Lung microvascular endothelial cell (primary cell): ENCODE measurements at places on chromosomes 3 and 15.

- no peak for DNase-seq
Observed at GRCh38 chr3:81300324-81300927, 461.0 kb downstream of the GBE1 start.

DNA sequence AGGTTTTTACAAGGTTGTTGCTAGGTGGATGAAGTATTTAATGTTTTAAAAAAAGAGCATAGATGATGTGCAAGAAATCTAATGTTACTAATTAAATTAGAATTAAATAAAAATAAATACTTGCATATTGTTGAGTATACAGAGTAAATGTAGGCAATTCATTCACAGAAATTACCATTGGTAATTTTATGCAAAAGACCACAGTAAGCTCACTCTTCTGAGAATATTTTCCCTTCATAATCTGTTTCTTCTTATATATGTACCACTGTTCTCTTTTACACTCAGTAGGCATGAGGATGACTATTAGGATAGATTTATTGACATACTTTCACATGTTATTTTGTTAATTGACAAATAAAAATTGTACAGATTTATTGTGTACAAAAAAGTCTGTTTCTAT lies 681.2 kb upstream of the NECTIN3 start:
- no peak for DNase-seq

GRCh38 chr3:12545473-12545791 lies at the start of gene MKRN2OS:
Gene MKRN2OS (minus strand): TSS chr3:12545499. CDS start chr3:12545464, 35 bp downstream.
- DNase-seq: no peak

DNA sequence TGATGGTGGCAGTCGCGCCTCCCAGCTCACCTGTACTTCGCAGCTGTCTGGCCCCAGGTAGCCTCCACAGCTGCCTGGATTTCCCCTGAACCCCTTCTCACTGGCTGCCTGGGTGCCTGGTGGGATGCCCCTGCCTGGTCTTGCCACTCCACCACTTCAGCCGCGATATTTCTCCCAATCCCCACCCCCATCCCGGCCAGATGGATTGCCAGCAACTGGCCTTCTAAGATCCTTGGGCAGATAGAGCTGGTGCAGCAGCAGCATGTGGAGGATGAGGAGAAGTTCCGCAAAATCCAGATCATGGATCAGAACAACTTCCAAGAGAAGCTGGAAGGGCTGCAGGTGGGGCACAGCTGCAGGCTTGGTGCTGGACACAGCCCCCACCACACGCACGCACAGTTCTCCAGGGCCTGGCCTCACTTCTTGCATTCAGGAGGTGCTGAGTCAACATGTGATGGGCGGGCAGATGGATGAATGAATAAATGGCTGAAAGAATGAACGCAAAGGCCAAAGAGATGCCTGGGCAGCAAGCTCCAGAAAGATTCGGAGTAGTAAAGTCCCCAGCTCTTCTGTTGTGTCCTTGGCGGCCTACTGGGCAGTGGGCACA lies 35.7 kb downstream of the DNAH1 start:
- no peak for DNase-seq

DNA sequence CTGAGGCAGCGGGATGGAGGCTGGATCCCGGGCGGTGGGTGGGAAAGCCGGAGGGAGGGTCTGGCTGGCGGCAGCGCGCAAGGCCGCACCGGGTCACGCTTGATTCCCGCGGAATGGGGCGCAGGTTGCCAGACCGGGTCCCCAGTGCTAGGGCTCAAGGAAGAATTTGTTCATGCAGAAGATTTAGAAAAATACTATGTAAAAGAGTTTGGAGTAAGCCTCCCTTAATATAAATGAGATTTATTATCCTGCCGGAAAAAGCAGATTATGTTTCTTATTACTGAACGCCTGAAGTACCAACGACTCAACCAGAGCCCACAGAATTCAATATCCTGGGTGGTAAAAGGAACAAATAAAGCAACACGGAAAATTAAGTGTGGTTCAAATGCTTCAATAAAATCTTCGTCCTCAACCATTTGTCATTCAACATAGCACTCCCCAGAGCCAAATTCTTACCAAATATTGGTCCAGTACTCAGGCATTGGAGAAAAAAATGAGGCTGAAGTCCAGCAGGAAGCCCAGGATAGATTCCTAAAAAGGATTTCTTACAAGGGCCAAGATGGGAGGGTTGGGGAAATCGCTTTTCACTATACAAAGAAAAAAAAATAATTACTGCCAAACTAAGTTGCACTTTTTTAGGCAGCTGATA lies 1.2 kb upstream of the ZBTB20 start:
- peak; percentile 2 for DNase-seq

DNA sequence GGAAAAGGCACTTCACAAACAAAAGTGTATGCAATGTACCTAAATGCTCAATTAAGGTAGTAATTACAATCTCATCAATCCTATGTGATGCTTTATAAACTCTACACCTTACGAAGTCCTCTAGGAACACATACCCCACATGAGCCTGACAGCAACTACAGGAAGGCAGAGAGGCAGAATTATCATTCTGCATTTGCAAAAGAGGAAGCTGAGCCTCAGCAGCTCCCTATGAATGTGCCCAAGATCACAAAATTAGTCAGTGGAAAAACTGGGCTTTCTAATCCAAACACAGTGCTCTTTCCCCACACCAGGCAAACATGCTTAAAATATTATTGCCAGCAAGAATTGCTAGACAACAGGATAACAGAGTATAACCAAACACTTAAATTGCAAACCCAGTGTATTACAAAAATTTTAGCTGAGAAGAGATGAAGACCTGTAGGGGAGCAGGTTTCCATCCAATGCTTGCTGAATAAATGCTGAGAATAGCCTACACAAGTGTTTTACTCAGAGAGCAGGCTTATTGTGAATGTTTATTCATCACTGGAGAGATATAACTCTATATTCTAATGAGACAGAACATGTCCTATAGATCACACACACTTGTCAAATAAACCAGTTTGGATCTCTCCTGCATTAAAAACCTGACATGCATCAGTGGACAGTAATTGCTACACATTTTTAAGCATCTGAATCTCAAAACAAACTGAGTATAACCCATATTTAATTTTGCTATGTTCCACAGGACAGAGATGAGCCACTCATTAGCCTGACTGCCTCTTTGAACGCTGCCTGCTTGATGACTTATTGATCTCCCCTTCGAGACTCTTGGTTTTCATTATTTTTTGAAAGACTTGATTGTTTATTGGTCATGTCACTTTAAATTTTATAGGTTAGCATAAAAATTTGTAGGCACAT lies 62.2 kb downstream of the PLCH1 start:
- DNase-seq: no peak

GRCh38 chr3:139302084-139302800 lies 41.6 kb upstream of the MRPS22 start:
- peak; percentile 96 for DNase-seq

GRCh38 chr3:19342389-19342788 lies 194.1 kb downstream of the KCNH8 start:
- DNase-seq: no peak

DNA sequence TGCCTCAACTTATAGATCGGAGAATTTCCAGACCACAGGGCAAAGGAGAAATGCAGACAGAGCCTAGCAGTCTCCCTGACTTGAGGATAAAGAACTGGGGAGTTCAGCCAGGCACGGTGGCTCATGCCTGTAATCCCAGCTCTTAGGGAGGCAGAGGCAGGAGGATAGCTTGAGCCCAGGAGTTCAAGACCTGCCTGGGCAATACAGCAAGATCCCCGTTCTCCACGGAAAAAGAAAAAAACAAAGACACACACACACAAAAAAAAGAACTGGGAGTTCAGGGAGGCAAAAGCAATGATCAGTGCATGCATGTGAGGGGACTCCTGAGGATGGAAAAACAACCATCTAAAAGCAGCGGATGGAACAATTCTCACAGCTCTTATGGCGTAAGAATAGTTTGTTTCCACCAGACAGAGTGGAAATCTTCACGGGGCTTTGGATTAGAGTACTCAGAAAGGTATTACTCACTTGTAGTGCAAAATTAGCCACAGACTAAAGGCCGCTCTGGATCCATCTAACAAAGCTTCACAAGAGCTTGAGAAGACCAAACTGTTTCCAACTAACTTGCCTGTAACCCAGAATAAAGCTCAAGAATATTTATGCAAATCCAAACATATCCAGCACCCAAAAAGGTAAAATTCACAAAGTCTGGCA lies 16.3 kb downstream of the SEC11A start:
- peak; percentile 15 for DNase-seq

GRCh38 chr3:146589899-146590508 lies 15.1 kb downstream of the PLSCR5 start:
- peak; percentile 52 for DNase-seq

DNA sequence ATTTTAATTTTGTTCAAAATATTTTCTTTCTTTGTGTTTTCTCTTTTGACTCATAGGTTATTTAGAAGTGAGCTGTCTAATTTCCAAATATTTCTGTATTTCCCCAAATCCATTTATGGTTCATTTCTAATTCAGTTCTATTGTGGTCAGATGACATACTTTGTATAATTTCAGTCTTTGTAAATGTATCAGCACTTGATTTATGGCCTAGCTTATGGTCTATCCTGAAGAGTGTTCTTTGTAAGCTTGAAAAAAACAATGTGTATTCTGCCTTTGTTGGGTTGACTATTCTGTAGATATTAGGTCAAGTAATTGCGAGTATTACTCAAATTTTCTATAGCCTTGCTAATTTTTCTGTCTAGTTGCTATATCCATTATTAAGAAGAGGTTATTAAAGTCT lies 311.2 kb downstream of the OCA2 start:
- no peak for DNase-seq
